ENCODE measurements at places on chromosomes 3 and 15.

DNA sequence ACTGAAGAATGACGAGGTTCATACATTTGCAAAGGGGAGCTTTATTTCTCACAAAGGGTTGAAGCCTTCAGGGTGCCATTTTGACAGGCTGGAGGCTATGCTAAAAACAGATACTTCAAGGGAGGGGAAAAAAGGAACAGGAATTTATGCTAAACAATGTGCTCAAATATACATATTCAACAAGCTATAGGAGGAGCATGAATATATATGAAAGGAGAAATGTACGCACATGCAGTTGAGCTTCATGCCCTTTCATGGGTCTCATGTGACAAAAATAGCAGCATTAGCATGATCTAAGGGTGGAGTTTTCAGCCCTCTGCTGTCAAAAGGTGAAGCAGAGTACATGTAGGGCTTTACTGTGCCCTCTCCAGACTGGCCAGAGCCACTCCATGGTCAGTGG lies 44.3 kb upstream of the FSIP1 start:
- no peak for DNase-seq

- no peak for DNase-seq
Observed at GRCh38 chr3:46378426-46378942, 7.7 kb downstream of the CCR5 start.

- no peak for DNase-seq
Observed at GRCh38 chr3:185082149-185082548, 70.7 kb downstream of the C3orf70 start.

GRCh38 chr3:130663092-130663491 lies 83.5 kb downstream of the PIK3R4 start:
- no peak for DNase-seq

DNA sequence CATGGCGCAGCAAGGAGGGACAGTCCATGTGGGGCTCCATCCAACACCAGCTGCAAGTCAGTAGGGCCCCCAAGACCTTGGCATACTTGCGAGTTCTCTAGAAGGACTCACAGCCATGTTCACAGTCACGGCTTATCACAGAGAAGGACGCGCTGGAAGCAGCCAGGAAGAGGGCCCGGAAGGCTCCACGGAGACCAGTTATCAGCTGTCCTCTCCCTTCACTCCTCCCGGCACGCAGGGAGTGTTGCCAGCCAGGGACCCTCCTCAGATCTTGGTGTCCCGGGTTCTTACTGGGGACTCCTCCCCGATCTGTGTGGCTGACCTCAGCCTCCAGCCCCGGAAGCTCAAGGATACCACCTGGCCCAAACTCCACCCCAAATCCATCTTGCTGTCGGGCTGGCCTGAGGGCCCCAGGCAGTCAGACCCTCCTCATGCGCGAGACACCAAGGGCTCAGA lies 68.0 kb downstream of the SLTM start:
- no peak for DNase-seq

- no peak for DNase-seq
Observed at GRCh38 chr3:133413161-133414020, 13.5 kb downstream of the BFSP2 start.

DNA sequence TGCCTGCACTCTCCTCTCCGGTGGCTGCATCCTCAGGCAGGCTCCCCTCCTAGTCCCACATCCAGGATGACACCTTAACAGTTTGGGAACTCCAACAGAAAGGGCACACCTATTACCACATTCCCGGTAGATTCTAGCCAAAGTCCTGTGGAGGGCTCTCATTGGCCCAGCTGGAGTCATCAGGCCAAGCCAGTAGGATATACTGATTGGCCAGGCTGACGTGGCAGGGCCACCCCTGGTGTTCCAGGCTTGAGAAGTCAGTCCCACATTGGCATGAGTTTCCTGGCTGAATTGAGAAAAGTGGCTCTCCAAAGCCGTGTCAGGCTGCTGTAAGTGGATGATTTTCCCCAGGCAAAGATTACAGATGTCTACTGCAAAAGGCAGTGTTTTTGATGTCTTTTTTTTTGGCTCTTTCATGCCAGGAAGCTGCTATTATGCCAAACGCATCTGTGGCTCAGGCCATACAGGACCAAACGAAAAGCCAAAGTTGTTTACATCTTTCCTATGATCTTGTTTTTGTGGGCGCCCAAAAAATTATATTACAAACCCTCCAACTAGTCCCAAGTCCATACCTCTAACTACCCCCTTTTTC lies 6.6 kb upstream of the BLM start:
- no peak for DNase-seq

GRCh38 chr15:90001683-90002427 lies 731 bp downstream of the ZNF710 start:
- peak; percentile 81 for DNase-seq

- no peak for DNase-seq
Observed at GRCh38 chr3:147348976-147349375, 57.4 kb downstream of the ZIC4 start.

DNA sequence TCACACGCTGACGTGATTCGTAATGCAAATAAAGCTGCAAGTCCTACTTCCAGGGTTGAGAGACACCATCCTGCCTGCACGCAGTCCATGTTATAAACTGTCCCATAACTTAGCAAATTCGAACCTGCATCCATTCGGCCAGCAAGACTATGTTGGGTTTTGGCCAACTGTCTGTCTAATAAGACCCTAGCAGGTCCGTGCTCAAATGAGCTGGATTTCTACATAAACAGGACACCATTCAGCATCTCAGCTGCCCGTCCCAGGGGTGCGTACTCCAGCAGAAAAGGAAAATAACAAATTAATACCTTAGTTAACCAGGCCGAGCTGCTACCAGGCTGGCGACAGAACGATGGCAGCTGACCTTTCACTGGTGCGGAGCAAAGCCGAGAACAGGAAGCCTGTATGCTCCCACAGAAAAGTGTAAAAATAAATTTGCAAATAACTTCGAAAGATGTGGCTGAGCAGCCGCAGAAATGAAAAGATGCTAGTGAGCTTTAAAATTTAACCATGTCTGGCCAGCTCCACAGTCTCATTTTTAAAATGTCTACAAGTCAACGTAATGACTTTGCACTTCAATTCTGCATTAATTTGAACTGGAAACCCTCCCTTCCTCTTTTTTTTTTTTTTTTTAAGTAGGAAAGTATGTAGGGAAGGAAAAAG lies 97.1 kb upstream of the SNRPA1 start:
- DNase-seq, result no peak

DNA sequence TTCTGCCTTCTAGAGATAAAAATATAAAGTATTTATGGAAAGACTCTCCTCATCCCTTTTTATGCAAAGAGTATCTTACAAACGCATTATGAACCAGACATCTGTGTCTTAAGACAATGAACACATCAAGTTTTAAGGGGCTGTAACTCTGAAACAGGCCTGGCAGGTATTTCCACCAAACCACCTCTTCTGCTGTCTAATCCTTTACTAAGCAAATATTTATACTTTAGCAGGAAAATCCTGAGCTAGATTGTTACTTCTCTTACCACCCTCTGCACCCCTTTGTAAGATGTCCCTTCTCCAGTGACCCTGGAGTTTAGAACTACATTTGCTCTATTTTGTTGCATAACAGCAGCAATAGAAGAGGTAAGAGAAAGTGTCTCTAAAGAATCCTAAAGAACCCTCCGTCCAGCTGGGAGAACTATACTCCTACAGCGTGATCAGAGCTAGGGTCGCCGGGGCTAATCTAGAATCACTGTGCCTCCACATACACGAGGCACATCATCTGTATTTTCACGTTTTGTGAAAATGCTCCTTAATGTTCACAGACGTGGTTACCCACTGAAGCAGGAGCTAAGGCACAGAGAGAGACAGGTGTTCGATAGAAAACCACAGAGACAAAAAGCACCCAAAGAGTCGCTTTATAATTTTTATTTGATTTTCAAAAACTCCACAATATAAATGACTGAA lies 129.6 kb downstream of the FOXP1 start:
- DNase-seq, result no peak

DNA sequence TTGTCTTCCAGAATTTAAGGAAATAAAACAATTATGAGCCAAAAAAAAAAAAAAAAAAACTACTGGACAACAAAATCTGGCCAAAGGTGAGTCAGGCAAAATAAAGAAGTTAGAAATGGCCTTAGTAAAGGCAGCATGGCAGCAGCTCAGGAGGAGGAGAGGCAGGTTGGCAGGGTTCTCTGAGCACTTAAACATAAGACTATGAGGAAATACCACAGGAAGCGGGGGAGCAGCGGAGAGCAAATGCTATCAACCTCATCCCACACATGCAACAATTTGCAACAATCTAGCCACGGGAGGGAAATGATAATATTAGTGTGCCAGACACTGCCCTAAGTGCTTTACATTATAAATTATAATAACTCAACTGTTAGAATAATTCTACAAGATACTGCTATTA lies 247.3 kb upstream of the NSMCE3 start:
- no peak for DNase-seq

DNA sequence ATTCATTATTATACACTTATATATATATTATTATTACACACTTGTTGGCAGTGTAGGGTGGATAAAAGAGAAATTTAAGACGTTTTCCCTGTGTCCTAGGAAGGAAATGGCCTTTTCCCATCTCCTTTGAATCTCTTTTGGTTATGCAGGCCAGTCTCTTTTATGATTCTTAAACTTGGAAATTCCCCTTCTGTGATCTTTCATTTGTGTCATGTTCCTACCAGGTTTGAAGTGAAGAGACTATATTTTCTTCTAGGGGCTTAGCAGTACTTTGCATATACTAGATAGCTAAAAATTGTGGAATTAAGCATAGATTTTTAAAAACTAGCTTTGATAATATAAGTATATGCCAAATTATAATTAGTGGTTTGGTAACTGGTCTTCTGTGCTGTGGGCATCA lies 58.5 kb downstream of the BBX start:
- DNase-seq, result no peak

DNA sequence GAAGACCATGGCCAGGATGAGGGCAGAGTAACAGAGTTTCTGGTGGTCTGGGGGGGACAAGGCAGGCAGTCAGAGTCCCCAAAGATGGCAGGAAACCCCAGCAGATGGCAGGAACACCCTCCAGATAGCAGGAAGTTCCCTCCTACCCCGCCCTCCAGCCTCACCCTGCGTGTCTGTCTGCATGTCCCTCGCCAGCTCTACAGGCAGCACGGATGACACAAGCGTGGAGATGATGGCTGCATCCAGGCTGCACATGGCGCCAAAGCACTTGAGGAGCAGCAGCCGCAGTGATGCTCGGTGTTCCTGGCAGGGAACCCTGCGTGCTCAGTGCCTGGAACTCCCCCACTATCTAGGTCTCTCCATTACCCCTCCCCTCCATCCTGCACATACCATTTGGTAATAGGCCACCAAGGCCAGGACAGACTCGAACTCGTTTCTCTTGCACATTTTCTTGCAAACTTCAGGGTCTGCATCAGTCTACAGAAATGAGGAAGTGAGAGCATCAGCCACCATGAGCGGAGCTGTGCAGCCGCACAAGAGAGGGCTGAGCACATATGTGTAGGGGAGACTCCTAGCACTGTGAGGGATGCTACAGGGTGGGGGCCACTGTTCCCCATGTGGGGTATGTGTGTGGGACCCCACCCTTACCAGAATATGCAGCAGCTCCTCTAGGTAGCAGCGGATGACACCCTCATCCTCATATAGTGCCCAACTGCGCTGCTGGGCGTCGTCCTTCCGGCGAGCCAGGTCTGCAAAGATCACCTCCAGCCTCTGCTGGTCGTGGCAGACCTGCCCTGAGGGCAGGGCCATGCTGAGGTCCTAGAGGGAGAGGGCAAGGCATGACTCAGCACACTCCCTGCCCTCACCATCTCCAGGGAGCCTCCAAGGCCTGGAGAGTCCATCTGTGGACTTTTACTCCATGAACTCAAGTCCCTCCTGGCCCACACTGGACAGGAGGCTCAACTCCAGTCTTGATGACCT lies 6.0 kb downstream of the NCKIPSD start:
- DNase-seq, result peak; percentile 45

- DNase-seq, result no peak
Observed at GRCh38 chr3:144708437-144708836, 736.8 kb downstream of the DIPK2A start.

GRCh38 chr3:31705736-31706135 lies 173.0 kb downstream of the STT3B start:
- no peak for DNase-seq

DNA sequence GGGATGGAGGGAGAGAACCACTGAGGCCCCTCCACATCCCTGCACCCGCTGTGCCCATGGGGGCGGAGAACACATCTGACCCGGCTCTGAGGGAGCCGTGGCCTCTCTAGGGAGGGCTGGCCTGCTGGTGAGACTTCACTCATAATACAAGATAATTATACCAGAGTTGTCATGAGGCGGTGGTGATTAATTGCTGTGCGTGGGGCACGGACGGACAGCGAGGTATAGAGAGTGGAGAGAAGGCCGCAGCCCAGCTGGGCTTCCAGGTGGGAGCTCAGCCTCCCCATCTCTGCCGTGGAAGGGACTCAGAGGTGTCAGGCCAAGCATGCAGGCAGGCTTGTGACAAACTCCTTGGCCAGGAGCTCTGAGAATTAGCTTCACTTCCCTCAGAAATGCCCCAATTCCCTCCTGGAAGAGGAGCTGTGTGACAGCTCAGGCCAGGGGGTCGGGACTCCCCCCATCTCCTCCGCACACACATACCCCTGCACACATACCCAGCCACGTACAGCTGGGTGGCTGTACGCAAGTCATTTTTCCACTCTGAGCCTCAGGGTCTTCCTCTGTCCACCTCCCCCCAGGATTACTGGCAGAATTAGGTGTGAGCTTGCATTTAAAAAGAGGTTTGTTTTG lies 6.0 kb upstream of the GATA2 start:
- no peak for DNase-seq

GRCh38 chr3:67118635-67119034 lies 120.5 kb downstream of the KBTBD8 start:
- DNase-seq, result no peak

- no peak for DNase-seq
Observed at GRCh38 chr3:44464509-44464908, 13.0 kb downstream of the ZNF445 start.

GRCh38 chr3:46304739-46305138 lies 49.2 kb upstream of the CCR2 start:
- DNase-seq, result no peak

DNA sequence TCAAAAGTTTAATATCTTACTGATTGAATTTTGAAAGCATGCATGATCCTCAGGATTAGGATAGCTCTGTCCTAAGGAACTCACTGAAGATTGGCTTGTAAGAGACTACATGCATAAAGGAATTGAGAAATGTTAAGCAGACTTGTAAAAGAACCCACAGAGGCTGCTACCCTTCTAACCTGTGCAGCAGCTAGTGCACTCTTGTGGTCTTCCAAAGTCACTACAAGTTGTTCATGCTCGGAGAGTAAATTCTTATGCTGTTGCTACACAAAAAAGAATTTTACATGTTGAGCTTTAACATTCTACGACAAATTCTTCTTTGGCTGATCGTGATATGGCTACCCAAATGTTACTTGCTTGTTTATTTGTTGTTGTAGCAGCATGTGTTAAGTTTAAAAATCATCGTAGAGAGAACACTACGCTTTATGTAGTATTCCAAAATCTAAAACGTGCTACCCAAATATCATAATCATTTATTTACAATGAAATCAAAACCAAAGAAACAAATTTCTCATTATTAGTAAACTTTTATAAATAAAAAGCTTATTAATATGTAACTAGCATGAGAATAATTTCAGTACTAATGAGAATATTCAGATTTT lies 55.0 kb downstream of the GOLIM4 start:
- DNase-seq, result no peak

DNA sequence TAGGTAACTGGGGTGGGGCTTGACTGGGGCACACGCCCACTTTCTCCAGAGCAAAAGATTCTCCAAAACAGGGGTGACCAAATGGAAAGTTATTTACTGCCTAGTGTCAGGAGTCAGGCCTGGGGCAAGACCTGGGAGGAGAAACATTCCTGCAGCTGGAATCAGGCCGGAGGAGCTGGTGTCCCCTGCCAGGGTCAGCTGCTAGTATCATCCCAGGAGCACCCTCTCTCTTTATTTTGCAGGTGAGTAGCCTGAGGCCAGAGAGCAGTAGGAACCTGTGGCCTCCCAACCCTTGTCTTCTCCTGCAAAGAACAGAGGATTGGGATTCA lies 32.9 kb downstream of the DNAJB8 start:
- no peak for DNase-seq
